NCI-H187 (cell line): ENCODE measurements at places on chromosomes 1 and 21.
A peak's percentile ranks its signal among the peaks of the same experiment; 100 is the strongest.

GRCh38 chr1:230231774-230232145 is 164.7 kb downstream of the GALNT2 start:
- DNase-seq = no peak

- no peak for DNase-seq
Observed at GRCh38 chr1:207191061-207191460, 87.0 kb downstream of the C4BPA start.

DNA sequence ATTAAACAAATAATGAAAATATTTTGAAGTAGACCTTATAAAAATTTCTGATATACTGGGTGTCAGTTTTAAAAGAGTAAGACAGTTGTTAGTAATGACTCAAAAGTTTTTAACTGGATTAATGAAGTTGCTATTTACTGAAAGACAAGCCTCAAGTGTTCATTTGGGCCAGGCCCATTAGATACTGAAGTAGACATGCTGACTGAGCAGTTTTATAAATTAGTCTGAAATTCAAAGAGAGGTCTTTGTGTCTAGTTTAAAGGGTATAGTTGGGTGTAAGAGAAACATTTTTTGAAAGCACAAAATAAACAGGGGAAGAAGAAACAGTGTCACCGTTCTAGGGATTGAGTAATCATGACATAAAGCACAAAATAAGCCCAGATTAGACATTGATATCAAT is 1577.2 kb downstream of the AMY1C start:
- no peak for DNase-seq

GRCh38 chr1:72366466-72366865 is 84.1 kb upstream of the NEGR1 start:
- DNase-seq = no peak

GRCh38 chr1:109902204-109902985 is 8.3 kb upstream of the CSF1 start:
- DNase-seq = no peak

DNA sequence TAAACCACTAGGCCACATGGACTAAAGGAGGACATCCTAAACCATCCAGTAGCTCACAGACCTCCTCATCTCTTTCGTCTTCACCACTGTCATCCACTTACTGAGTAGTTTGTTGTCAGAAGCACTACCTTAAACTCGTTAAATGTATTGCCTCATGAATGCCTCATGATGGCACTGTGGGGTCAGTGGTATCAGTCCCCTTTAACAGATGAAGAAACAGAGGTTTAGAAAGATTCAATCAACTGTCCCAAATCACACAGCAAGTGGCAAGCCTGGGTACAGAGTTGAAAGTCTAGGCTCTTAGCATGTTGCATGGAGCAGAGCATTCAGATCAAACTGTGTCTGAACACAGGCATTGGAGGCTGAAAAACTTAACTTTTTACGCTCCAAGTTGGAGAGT is 183.6 kb upstream of the KIAA0040 start:
- DNase-seq = no peak

GRCh38 chr1:42153624-42154023 is 414 bp downstream of the GUCA2B start:
- DNase-seq = no peak

- no peak for DNase-seq
Observed at GRCh38 chr1:21030181-21030580, 146.5 kb downstream of the EIF4G3 start.

GRCh38 chr1:223707256-223708000 is 4.9 kb upstream of the CAPN2 start:
- peak; percentile 62 for DNase-seq

DNA sequence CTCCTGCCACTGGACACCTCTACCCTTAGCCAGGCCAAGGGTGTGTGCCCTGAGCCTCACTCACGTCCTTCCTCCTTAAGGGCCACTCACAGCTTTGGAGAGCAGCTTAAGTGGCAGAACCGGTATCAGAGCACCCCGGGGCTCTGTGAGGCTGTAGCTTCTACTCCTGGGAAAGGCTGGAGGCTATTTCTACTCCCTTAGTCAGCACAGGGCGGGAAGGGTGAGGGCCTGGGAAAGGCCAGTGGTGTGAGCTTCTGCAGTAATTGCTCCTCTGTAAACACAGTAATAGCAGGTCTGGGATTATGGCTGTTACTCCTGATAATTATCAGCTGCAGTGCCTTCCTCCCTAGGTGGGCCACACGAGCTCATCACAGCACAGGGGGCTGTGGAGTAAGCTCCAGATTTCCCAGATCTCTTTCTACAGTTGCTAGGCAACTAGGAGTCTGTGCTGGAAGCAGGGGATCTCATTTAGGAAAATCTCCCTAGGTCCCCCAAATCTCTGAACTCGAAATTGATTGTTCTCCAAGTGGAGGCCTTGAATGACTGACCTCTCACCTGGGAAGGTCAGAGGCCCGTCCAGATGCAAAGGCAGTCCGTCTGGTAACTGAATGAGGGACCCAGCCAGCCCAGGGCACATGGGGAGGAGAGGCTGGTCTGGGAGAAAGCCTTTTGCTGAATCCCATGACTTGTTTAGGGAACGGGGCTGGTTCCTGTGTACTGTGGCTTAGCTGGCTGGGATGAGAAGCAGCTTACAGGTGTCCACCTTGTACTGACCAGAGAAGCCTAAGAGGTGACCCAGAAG is 29.3 kb downstream of the IER5 start:
- no peak for DNase-seq

DNA sequence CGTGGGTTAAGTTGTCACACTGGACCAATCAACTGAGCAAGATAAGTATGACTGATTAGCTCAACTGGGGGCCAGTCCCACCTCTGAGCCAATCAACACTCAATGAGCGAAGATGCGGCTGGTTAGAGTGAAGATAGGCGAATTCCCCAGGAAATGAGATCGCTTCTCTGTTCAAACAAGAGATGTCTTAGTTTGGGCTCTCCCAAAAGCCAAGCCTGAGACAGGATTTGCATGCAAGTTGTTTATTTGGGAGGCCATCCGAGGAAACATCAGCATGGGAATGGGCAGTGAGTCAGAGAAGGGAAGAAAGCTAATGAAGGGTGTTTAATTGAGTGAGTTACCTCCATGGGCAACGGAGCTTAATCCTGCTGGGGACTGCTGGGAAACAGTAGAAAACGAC is 4.9 kb upstream of the GJB5 start:
- no peak for DNase-seq

GRCh38 chr1:208180421-208180820 is 63.8 kb downstream of the PLXNA2 start:
- DNase-seq = no peak

- no peak for DNase-seq
Observed at GRCh38 chr1:64470665-64471217, 812 bp downstream of the CACHD1 start.

DNA sequence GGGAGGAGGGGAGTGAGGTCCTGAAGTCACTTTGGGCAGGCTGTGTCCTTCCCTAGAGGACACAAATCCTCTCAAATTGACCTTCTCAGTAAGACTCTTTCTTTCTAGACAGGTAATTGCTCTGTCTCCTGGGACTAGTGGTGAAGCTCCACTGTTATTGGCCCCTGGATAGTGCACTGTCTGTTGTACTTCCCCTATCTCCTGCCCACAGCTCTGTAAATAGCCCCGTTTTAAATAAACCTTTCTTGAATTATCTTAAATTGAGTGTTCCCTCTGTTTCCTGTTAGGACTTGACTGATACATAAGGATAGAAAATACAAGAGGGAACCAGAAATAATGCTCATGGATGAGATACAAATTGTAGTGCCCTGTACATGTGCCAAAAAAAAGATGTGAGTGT is 229.5 kb upstream of the USP24 start:
- no peak for DNase-seq

DNA sequence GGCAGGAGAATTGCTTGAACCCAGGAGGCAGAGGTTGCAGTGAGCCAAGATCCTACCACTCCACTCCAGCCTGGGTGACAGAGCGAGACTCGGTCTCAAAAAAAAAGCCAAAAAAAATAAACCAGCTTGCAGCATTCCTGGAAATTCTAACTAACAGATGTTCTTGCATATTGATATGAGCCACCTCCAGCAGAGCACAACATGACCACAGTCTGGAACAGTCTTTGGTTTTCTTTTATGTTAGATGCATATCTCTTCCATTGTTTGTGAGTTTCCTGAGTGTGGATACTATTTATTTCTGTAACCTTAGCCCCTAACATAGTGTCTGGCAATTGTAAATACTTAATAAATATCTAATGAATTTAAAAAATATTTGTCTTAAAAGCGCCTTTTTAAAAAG is 23.9 kb downstream of the IFNAR1 start:
- no peak for DNase-seq

DNA sequence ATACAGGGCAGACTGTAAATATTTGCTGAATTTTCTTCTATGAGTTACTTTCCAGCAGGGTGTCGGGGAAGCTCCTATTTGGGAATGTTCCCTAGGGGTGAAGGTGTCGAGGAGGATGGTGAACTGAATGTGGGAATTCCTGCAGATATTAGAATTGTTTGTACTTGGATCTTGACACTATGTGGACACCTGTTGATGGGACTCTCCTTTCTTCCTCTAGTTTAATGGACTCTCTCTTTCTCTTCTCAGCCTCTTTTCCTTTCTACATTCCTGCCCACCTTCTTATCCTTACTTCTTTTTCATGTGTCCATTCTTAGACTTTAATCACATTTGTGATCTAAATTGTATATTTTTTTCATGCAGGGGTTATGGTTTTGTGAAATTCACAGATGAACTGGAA is 14.0 kb downstream of the TRNAU1AP start:
- no peak for DNase-seq

- no peak for DNase-seq
Observed at GRCh38 chr1:101738475-101738874, 258.3 kb downstream of the OLFM3 start.

GRCh38 chr1:17318262-17318661 is 10.3 kb downstream of the PADI4 start:
- no peak for DNase-seq

DNA sequence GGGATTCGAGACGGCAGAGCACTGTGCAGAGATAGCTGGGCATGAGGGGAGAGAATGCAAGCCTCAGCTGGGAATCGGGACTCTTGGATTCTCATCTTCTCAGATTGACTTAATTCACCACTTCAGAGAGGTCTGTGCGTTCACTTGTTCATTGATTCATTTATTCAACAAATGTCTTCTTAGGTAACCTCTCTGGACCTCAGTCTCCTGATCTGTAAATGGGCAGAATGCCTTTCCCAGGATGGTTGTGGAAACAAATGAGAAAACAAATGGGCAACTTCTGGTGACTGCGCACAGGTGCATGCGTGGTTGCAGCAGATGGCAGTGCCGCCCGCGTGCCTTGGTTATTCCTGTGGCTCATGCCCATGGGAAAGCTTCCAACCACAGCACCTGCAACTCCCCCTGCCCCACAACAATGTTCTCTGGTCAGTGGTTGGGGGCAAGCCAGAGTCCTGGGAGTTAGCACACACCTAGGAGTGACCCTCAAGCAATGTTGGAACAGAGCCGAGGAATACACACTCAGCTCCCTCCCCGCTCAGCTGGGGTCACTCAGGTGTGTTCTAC is 110.1 kb upstream of the RUNX3 start:
- no peak for DNase-seq

DNA sequence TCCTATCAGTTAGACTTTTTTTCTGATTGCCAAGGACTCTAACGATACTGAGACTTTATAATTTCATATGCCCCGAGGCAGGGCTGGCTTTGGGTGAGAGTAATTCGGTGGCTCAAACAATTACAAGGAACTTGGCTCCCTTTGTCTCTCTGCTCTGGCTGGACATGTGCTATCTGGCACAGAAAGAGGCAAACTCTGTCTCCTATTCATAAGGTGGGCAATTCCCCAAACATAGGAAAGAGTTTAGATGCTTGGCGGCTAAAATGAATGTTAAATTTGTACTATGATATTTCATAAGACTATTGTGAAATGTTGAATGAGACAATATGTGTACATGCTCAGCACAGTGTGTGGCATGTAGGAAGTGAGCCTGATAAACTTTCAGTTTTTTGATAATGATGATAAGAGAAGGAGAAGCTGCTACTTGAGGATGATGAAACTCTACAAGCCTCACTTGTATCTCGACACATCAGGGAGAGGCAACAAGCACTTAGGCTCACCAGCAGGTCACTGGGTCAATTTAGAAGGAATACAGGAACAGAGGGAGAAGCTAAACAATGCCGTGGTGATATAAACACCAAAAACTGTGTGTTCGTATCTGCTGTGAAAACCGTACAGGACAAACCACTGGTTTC is 12.6 kb upstream of the NTPCR start:
- no peak for DNase-seq

- DNase-seq = no peak
Observed at GRCh38 chr1:109438798-109439297, 12.6 kb upstream of the PSMA5 start.

GRCh38 chr1:147619741-147620140 is 50.6 kb downstream of the ACP6 start:
- no peak for DNase-seq
